ENCODE measurements at places on chromosomes 11 and 22.

DNA sequence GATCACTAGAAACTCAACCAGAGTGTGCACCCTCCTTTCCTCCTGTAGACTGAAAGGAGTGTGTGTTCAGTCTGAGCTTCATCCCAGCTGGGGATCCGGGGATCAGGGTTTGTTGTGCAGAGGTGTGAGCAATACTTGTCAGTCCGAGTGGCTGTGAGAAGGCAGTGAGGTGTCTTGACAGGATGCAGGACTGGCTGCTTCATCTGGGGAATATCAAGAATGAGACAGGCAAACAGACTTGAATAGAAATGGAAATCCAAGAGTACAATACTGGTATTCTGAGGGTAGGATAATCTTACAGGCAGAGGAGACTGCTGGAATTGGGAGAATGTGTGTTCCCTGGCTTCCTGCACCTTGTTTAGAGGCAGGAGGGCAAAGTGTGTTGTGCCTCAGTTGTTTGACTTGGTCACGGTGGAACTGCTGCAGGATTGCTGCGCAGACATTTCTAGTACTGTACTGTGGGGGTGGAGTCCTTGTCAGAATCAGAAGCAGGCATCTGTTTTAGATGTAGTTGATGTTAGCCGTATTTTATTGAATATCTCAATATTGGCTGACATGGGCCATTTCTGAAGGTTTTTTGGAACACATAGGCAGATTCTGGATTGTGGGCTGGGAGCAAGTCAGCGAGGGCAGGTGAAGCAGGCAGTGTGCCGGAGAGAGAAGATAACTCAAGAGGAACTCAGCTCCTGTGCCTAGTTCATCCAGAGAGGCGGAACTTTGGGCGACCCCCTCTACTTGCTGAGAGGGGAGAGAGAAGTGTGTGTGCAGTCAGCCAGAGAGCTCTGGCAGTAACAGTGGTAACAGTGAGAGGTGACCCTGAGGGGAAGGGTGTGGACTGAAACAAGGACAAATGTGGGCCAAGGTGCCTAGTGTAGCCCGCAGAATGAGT lies 27.1 kb upstream of the GRK2 start:
- DNase-seq = no peak

GRCh38 chr11:102191832-102192231 lies 81.6 kb downstream of the YAP1 start:
- DNase-seq = no peak

- no peak for DNase-seq
Measured at GRCh38 chr11:123450623-123451022, 20.6 kb downstream of the GRAMD1B start.

DNA sequence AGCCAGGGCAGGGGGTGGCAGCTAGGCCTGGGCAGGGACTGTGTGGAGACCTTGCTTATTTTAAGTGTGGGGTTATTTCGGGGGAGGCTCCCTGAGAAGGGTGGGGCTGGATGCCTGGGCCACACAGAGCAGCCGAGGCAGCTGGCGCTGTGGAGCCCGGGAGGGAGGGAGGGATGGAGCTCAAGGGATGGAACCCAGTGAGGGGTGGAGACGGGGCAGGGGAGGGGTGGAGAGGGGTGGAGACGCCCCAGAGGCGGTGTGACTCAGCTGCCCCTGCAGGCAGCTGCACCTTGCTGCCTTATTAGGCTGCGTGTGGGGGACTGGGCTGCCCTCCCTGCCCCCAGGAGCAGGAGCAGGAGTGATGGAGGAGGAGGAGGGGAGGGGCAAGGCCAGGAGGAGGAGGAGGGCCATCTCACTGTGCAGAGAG lies 9.8 kb upstream of the TSSC4 start:
- DNase-seq = no peak

DNA sequence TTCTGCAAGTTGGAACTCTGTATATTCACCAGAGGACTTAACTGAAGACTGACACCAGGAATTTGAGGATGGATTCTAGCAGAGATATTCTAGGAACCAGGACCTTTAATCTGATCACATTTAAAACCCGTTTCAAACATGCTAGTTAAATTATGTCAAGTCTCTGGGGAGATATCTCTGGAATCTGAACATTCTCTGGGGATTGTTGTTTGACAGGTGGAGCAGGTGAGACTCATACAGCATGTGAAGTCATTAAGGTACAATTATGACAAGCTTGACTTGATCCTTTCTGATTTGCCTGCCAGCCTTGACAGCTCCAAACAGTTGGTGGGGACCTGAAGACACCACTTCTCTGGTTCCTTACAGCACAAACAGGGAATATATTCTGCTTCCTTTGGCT lies 100.3 kb downstream of the FAT3 start:
- no peak for DNase-seq

DNA sequence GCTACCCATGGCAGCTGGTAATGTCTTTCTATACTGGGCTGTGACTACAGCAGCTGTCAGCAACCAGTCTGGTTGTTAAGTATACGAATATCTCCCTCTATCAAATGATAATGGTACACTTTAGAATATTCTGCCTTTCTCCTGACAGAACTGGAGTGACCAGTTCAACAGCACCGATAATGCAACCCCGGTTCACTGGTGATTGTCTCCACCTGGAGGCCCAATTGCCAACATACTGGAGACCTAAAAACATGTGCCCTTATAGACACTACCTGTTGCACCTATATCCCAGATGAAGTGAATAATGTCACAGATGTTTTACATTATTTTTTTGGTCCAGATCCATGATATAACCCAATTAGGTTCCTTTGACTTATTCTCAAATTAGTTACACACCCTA lies 21.1 kb downstream of the OR5P2 start:
- no peak for DNase-seq

GRCh38 chr22:40485813-40486667 lies 115.6 kb downstream of the SGSM3 start:
- DNase-seq = no peak

DNA sequence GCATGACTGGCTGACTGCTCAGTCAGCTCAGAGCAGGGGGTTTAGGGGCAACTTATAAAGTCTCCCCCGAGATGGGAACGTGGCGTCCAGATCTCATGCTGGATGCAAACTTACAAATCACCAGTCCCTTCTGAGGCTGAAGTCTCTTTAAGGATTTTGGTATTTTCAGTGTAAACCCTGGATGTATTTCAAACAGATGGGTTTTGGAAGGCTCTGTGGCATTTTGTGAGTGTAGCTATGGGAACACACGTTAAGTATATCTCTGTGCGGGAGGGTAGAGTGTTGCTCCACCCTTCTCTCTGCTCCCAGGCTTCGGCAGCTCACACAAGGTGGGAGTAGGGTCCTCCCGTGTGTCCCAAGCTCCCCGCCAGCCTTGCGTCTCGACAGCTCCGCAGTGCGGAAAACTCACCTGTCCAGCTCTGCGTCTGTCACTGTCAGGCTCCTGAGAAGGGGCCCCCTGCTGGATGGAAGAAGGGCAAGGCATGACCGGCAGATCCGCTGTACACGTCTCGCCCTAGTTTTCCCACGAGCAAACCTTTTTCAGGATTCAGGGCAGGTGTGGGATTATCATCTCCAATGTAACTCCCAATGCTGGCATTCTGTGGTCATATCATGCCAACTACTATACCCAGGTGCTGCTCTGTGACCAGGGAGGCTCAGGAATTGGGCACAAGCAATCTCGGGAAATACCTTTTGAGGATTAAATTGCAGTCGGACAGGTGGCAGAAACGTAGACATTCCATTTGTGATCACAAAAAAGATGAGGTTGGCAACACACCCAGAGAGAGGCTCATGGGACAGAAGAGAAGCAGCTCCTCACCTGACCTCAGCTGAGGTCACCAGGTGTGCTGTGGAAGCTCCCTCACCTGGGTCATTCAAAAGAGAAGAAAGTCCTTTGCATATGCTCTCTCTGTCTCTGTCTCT lies 313.9 kb upstream of the B3GAT1 start:
- DNase-seq = no peak

- DNase-seq = peak; percentile 17
Measured at GRCh38 chr11:121422675-121423074, 29.4 kb upstream of the SORL1 start.

Data from stimulated activated naive B cell treated with anti-CD40 and anti-IgM and Interleukin-4, amounts not matched to agents 10 μg/mL and 1 μg/mL and 100 μg/mL, for 72 hours (primary cell).